A549 treated with ZK216348 at 1 μM for 4 hours (cell line): ENCODE measurements at places on chromosomes 6 and 20. TPM values are rescaled to one million over a fixed set of nuclear protein-coding genes. Genes with fewer than 3 reads are reported as not detected.

Gene NKX2-2
- not detected in 5 replicates for total RNA-seq

Gene TRIM31
- total RNA-seq, result 1.1 to 1.3 TPM (median 1.1 TPM) in 5 replicates

Gene EEF1A1
- total RNA-seq, result 7,428 to 9,534 TPM (median 7,671 TPM) in 5 replicates

Gene ZC3H12D
- total RNA-seq, result 0.09 to 0.23 TPM in 2 of 5 replicates, not detected in the others

Gene HCRTR2
- total RNA-seq, result not detected in 5 replicates

Gene PHACTR1
- 0.06 to 0.25 TPM in 2 of 5 replicates, not detected in the others for total RNA-seq

Gene MYLK2
- 0.22 to 1.2 TPM (median 0.55 TPM) in 5 replicates for total RNA-seq

Gene IPCEF1
- total RNA-seq, result 0.03 TPM in 1 of 5 replicates, not detected in the others

Gene OSTM1
- 11.9 to 28.5 TPM (median 26.0 TPM) in 5 replicates for total RNA-seq

Gene GCM1
- total RNA-seq, result 0.08 TPM in 1 of 5 replicates, not detected in the others

Gene FAM162B
- total RNA-seq, result not detected in 5 replicates

Gene FRS3
- 1.5 to 3.3 TPM (median 2.3 TPM) in 5 replicates for total RNA-seq

Gene CRISP2
- total RNA-seq, result not detected in 5 replicates

Gene MKKS
- total RNA-seq, result 16.0 to 21.3 TPM (median 19.8 TPM) in 5 replicates

Gene DCDC2
- total RNA-seq, result 2.0 to 3.3 TPM (median 2.5 TPM) in 5 replicates

Gene DEFB124
- not detected in 5 replicates for total RNA-seq

Gene GLP1R
- not detected in 5 replicates for total RNA-seq

Gene MYH7B
- total RNA-seq, result 0.13 to 0.25 TPM (median 0.18 TPM) in 3 of 5 replicates, not detected in the others

Gene PGC
- total RNA-seq, result not detected in 5 replicates

Gene CLPSL1
- total RNA-seq, result not detected in 5 replicates

Gene ELOVL2
- total RNA-seq, result 3.6 to 7.5 TPM (median 6.7 TPM) in 5 replicates

Gene APOBEC2
- total RNA-seq, result not detected in 5 replicates

Gene PKIB
- total RNA-seq, result 0.54 to 0.66 TPM (median 0.66 TPM) in 5 replicates

Gene OR2H1
- total RNA-seq, result not detected in 5 replicates

Gene ZNF335
- 6.3 to 10.5 TPM (median 9.8 TPM) in 5 replicates for total RNA-seq

Gene MBOAT1
- 2.2 to 3.9 TPM (median 3.0 TPM) in 5 replicates for total RNA-seq

Gene C20orf144
- total RNA-seq, result 0.08 to 0.19 TPM in 2 of 5 replicates, not detected in the others

Gene SLC52A3
- total RNA-seq, result 0.34 to 0.78 TPM (median 0.51 TPM) in 5 replicates

Gene CGA
- total RNA-seq, result 0.16 to 0.25 TPM in 2 of 5 replicates, not detected in the others

Gene DDRGK1
- 68.6 to 110 TPM (median 100.0 TPM) in 5 replicates for total RNA-seq

Gene ADGRF5
- total RNA-seq, result not detected in 5 replicates

Gene TAGAP
- total RNA-seq, result not detected in 5 replicates

Gene RPS6KA2
- total RNA-seq, result 0.11 to 0.32 TPM (median 0.20 TPM) in 5 replicates

Gene EXOC2
- total RNA-seq, result 8.8 to 14.0 TPM (median 10.2 TPM) in 5 replicates

Gene COL11A2
- 0.71 to 1.5 TPM (median 0.79 TPM) in 5 replicates for total RNA-seq

Gene MAFB
- 0.07 to 0.14 TPM (median 0.09 TPM) in 5 replicates for total RNA-seq

Gene SOBP
- total RNA-seq, result 0.85 to 1.6 TPM (median 1.1 TPM) in 5 replicates

Gene FOXC1
- total RNA-seq, result 6.4 to 10.8 TPM (median 8.2 TPM) in 5 replicates

Gene SSR1
- 61.8 to 81.0 TPM (median 73.1 TPM) in 5 replicates for total RNA-seq

Gene HAO1
- total RNA-seq, result not detected in 5 replicates

Gene CRYBG1
- total RNA-seq, result 0.40 to 0.75 TPM (median 0.69 TPM) in 5 replicates

Gene VGLL2
- not detected in 5 replicates for total RNA-seq

Gene KHDC1L
- total RNA-seq, result 0.32 to 0.36 TPM in 2 of 5 replicates, not detected in the others

Gene B4GALT5
- 48.8 to 75.9 TPM (median 63.2 TPM) in 5 replicates for total RNA-seq

Gene VSX1
- 0.89 to 1.2 TPM (median 1.0 TPM) in 5 replicates for total RNA-seq

Gene NKAPL
- not detected in 5 replicates for total RNA-seq
